Activated T-cell treated with anti-CD3 and anti-CD28 coated beads for 1 hour (primary cell): ENCODE measurements at places on chromosomes 7 and 10.

- DNase-seq: no peak
Observed at GRCh38 chr10:110408203-110408871, 89.4 kb upstream of the DUSP5 start.

DNA sequence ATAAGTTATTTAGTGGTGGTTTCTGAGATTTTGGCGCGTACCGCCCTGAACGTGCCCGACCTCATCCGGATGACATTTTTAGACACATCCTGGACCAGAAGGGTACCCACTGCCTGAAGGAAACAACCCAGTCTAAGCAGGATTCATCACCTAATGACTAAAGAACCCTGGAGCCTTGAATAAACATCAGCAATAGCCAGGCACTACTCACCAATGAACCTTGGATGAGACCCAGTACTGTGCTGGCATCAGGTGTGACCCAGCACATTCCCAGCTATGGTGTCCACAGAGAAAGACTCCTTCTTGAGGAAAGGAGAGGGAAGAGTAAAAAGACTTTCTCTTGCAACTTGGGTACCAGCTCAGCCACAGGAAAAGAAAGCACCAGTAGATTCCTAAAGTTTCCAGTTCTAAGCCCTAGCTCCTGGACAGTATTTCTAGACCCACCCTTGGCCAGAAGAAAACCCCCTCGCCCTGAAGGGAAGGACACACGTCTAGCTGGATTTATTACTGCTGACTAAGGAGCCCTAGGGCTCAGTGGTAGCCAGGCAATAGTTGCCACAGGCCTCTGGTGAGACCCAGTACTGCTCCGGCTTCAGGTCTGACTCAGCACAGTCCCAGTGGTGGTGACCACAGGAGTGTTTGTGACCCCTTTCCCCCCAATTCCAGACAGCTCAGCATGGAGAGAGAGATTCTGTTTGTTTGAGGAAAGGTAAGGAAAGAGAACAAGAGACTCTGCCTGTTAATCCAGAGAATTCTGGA, 32.5 kb downstream of the ZNF277 start:
- DNase-seq: no peak

DNA sequence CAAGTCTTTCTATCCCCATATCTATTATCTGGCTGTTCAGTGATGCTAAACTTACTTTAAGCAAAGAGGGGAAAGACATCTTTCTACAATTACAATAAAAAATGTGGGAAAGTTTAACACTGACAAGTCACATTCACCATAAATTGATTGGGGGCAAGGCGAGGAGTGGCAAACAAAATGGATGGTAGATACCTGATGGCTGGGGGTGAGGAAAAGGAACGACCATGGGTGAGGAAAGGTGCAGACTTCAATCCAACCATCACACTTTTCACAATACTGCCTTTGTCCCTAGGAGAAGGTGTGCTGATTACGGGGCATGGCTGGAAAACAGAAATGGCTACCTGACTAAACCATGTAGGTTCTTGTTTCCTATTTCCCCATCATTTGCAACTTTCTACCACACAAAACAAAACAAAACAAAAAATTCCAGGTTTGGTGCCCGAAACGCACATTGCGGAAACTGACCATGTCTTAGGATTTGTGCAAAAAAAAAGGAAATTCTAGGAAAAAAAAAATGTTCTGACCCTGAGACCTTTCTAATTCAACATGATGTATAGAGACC, 3.8 kb downstream of the RELN start:
- DNase-seq: no peak

GRCh38 chr7:14095233-14095950, 105.9 kb upstream of the ETV1 start:
- no peak for DNase-seq

GRCh38 chr10:121540732-121541395, 57.4 kb downstream of the FGFR2 start:
- no peak for DNase-seq

DNA sequence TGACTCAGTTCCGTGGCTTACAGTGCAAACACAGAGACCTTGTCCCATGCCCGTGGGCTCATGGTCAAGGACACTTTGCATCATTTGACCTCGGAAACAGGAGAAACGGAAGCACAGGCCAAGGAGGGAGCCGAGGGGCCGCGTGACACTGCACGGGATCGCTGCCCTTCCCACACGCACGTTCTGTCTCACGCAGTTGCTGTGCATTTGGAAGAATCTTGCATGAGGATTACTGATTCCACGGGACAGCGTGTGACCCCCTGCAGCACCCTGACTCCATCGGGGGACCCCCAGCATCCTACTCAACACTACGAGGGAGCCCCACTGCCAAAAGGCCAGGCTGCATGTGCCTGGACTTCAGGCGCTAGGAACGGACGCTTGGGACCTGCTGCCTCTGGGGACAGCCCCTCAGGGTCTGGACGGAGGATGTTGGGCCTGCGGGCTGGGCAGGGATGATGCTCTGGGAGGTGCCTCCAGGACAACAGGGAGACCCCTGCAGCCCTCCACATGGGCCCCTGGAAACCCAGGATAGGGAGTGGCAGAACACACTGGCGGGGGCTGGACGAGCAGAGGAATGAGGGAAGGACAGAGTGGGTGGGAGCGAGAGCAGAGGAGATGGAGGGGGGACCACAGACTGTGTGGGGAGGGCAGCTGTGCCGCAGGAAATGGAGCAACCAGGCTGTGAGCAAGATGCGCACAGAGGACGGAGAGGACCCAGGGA, 222.2 kb downstream of the DNAJB6 start:
- no peak for DNase-seq

- DNase-seq: no peak
Observed at GRCh38 chr10:33109788-33110469, 151.9 kb upstream of the ITGB1 start.

DNA sequence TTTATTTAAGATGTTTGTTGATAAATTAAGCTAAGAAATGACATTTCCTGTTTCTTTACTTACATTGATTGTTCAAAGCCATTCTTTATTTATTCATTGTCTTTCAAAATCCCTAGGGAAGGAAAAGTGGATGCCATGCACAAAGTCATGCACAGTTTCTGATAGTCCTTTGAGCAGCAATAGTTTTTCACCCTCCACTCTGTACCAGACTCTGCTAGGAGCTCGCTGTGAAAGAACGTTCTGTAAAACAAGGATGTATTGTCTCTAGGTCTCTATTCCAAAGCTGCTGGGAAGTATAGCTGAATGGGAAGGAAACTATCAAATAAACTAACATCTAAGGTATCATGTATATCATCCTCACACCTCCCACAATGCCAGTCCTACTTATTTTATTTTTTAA, 7.8 kb upstream of the NOC3L start:
- no peak for DNase-seq

DNA sequence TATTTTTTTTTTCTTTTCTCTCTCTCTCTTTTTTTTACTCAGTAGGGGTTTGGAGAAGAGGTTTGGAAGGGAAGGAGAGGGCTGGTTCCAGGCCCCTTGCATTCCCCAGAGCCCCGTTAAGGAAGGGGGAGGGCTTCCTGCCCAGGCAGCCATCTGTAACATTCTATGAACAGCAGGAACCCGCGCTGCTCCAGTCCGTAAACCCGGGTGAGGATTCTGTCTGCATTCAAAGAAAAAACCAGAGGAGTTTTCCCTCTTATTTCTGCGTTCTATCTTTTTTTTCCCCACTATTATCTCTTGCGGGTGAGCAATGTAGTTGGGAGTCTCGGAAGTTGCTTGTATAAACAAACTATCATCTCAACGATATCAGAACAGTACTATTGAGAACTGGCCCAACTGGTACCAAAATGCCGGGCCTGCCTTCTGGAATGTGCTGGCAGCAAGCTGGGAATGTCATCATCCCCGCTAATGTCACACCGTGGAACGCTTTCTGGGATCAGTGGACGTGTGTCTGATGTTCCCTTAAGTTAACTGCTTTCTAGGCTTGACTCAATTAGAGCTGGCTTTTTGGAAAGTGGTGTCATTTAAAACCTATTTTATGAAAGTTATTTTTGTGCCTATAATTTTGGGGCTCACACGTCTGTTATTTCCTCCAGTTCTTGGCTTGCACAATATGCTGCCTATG, 153.1 kb upstream of the MEOX2 start:
- no peak for DNase-seq

DNA sequence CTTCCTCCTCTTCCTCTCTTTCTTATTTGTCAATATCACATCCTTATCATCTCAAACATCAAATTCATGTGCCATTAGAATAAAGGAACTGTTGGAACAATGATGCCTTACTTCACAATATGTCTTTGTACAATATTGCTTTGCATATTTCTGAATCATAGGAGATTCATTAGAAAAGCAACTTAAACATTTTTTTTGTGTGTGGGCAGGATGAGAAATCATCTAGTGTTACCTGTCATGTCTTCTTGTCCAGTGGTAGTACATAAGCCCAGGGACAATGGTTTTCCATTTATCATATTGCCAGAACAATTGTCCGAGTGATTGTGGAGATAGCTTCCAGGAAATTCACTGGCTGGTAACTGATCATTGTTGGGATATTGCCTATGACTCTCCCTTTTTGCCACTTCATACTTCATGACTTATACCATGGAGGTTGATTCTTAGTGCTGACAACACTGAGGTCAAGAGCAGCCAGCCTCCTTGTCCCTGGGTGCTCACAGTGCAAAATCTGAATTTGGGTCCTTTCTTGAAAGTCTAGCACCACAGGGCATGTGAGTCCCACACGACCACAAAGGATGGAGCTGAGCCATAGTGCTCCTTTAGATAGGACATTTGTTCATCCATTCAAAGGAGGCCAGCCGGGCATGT, 215.0 kb downstream of the MDFIC start:
- no peak for DNase-seq

GRCh38 chr10:45404087-45404769, 30.2 kb downstream of the ALOX5 start:
- no peak for DNase-seq

GRCh38 chr7:81111781-81112540, 193.1 kb upstream of the SEMA3C start:
- no peak for DNase-seq
